ENCODE measurements at places on chromosomes 3 and 15.

DNA sequence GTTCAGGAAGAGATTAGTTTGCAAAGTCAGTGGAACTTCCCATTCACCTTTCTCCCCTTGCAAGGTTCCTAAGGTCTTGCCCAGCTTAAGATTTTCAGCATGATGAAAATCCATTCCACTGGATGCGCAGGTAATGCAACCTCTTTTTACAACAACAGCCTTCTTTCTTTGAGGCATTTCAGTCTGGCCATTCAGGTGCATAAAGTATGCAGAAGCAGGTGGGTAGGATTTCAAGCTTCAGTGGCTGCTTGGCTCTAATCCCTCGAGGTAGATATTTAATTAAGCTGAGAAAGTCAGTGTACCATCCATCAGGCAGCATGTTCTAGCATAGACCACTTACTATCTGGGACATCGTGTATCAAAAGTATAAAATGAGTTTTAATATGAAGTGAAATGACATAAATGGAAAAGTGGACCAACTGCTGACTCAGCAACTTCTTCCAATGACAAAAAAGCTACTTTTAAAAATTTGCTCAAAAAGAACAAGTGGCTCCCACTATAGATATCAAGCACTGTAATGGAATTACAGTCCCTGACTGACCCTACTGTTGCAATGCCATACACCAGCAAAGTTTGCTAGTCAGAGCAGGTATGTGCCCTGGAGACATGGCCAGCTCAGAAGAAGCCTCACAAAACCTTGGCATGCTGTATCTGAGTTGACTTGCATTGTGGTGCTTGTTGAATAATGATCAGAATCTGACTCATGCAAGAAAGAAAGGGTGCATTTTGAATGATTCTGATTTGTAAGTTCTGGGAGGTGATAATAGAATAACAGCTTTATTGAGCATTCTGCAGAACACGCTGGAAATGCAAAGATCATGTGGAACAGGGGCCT is 459.9 kb upstream of the MCTP2 start:
- no peaks in the 10 kb centered on the region for H3K27me3 ChIP-seq
- H3K36me3 ChIP-seq: no peaks in the 10 kb centered on the region
- H3K27ac ChIP-seq: no peak overlapping the region

GRCh38 chr3:105425153-105425502 is 58.4 kb downstream of the ALCAM start:
- H3K36me3 ChIP-seq: no peaks in the 10 kb centered on the region
- DNase-seq: no peak
- no peak overlapping the region for H3K4me3 ChIP-seq

DNA sequence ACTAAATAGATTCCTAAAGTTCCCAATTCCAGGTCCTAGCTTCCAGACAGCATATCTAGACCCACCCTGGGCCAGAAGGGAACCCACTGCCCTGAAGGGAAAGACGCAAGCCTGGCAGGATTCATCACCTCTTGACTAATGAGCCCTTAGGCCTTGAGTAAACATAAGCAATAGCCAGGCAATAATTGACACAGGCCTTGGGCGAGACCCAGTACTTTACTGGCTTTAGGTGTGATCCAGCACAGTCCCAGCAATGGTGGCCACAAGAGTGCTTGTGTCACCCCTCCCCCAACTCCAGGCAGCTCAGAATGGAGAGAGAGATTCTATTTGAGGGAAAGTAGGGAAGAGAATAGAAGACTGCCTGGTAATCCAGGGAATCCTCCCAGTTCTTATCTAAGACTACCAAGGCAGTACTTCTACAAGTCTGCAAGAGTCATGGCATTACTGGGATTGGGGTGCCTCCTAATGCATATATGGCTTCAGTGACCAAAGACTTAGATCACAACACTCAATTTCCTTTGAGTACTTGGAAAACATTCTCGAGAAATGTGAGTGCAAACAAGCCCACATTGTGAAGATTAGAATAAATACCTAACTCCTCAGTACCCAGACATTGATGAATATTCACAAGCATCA is 30.4 kb upstream of the WWTR1 start:
- H3K4me3 ChIP-seq: no peak overlapping the region
- H3K27ac ChIP-seq: no peak overlapping the region
- no peaks in the 10 kb centered on the region for H3K4me1 ChIP-seq
- no peaks in the 10 kb centered on the region for H3K36me3 ChIP-seq
- H3K27me3 ChIP-seq: no peaks in the 10 kb centered on the region
- no peak for DNase-seq

DNA sequence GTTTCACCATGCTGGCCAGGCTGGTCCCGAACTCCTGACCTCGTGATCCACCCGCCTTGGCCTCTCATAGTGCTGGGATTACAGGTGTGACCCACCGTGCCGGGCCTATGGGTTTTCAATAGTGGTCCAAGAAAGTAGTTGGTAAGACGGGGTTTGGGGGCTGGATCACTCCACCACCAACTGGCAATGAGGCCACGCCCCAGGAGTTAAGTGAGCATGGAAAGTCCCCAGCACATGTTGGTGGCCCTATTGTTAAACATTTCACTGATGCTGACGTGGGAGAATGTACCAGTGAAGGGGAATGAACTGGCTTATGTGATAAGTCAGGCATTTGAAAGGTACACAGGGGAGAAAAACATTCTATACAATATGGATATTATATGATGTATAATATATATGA is 80.4 kb downstream of the CHRD start:
- no peak overlapping the region for H3K27ac ChIP-seq
- no peaks in the 10 kb centered on the region for H3K27me3 ChIP-seq
- H3K4me3 ChIP-seq: no peak overlapping the region
- DNase-seq: no peak
- no peaks in the 10 kb centered on the region for H3K4me1 ChIP-seq

- H3K27ac ChIP-seq: peak overlapping the region; percentile 33
- peaks cover 20% of the 10 kb centered on the region for H3K4me1 ChIP-seq
- peaks cover 10% of the 10 kb centered on the region for H3K36me3 ChIP-seq
- no peak overlapping the region for H3K4me3 ChIP-seq
These were observed 3.6 kb upstream of the CALML4 start for GRCh38 chr15:68208636-68209240.

GRCh38 chr3:169992156-169992555 is 25.5 kb downstream of the SEC62 start:
- DNase-seq: no peak
- no peaks in the 10 kb centered on the region for H3K27me3 ChIP-seq
- H3K4me3 ChIP-seq: no peak overlapping the region
- H3K36me3 ChIP-seq: peaks cover 8% of the 10 kb centered on the region

DNA sequence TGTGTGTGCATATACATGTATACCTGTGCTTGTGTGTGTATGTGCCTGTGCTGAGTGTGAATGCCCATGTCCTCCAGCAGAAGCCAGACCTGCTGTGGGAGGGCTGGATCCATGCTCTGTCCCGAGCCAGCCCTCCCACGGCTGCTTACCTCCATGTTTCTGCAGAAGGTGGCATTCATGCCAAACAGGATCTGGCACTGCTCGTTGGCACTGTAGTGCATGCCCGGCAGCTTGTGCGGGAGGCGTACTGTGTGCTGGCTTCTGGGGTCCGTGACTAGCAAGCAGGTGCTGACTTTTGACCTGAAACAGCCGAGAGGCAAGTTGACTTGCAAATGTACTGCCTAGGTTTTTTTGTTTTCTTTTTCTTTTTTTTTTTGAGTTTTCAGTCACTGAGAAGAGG is 189.3 kb downstream of the ADAMTS17 start:
- H3K27ac ChIP-seq: no peak overlapping the region
- no peak overlapping the region for H3K4me3 ChIP-seq
- H3K36me3 ChIP-seq: no peaks in the 10 kb centered on the region
- H3K27me3 ChIP-seq: no peaks in the 10 kb centered on the region
- no peaks in the 10 kb centered on the region for H3K4me1 ChIP-seq

DNA sequence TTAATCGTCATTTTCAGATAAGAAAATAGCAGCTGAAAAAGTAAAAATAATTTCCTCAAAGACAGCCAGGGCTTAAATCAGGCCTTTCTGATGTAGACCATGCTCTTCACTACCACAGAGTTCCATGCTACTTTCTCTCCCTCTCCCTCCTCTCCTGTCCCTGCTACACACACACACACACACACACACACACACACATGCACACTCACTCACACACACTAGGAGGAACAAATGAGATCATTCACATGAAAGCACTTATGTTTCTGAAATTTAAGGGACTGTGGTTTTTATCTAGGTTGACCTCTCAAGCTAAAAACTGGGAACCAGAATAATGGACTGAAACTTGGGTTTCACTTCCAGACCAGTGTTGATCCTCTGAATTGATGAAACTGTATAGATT is 4.1 kb upstream of the PSMA4 start:
- no peaks in the 10 kb centered on the region for H3K4me1 ChIP-seq
- no peaks in the 10 kb centered on the region for H3K27me3 ChIP-seq
- no peak for DNase-seq
